ENCODE measurements at places on chromosomes 12 and 14.

GRCh38 chr14:100677554-100678468 lies 48.9 kb upstream of the DLK1 start:
- DNase-seq, result peak; percentile 80

DNA sequence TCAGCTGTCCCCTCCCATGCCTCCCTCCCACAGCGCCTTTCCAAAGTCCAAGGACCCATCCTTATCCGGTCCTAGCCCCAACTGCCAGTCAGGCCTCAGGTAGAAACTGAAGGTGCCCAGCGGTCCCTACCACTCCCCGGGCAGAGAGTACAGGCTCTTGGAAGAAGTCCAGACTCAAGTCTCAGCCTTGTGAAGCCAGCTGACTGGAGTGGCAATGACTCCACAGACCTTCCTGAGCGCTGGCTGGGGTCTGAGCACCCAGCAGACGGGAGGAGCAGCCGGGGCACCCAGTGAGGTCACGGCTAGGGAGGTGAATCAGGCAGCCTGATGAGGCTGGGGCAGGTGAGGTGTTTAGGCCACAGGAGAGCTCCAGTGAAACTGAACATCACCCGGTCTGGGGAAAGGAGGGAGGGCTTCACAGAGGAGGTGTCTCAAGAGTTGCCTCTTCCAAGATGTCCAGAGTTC lies 60.0 kb downstream of the ITPK1 start:
- DNase-seq, result no peak

DNA sequence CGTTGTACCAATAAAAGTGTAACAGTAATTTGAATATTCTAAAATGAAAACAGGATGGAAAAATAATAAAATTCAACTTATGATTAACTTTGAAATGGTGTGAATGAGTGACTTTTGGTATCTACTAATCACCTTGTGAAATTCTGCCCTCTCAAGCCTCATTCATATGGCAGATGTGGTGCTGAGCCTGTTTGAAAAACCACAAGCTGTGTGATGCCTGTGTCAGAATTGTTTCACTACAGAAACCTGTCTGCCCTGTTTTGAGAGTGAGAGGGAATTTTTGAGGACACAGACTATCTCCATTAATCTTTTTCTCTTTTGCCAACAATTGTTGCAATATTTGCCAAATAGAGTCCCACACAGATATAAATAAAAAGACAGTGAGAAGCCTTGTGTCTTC lies 3.9 kb upstream of the RNU6-7 start:
- no peak for DNase-seq

DNA sequence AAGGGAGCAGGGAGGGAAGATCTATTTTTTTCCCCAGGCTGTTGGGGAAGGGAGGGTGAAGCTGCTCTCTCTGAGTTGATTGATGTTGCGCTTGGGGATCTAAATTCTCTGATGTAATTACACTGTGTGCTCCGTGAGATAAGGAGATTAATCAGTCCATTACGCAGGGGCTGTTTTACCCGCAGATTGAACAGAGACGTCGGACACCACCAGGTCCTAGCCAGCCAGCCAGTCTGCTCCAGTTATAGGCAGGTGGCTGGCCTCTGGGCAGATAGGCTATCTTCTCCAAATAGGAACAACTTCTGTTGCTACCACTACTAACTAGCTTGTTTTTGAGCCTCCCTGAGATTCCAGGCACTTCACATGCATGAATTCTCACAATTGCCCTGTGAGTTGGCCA lies 91.1 kb downstream of the SRRM4 start:
- DNase-seq, result no peak

DNA sequence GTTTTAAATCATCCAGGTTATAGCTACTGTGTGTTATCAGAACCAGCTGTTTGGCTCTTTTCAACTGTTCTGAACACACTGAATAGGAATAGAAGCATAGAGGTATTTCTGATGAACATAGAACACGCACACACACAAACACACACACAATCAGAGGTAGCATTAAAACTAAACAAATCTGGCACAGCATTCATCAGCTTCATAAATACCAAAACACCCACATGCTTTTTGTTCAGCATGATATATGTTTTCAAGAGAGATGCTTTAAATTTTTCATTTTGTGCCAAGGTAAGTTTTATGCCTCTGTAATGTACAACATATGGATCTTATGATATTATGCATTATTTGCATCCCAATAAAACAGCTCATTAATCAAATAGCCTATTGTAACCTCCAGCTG lies 208.6 kb downstream of the GALC start:
- DNase-seq, result no peak

GRCh38 chr12:2633176-2633824 lies 161.5 kb upstream of the FKBP4 start:
- DNase-seq, result no peak

- DNase-seq, result peak; percentile 83
Observed at GRCh38 chr14:44778604-44779003, 183.1 kb downstream of the KLHL28 start.

GRCh38 chr14:85359505-85359904 lies 170.4 kb upstream of the FLRT2 start:
- no peak for DNase-seq

DNA sequence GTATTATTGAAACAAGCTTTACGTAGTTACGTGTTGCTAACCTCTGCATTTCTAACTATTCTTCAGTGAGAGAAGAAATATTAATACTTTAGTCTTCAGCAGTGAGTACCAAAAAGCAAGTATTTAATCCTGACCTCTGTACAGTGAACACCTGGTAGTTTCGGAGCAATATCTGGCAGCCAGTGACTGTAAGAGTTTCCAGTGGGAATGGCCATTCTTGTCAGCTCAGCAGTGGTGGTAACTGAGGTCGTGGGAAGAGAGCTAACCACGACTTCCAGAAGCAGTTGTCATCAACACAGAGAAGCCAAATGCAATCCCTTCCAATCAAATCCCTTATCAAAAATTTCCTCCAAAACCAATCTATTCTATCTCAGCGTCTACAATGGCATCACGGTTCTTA lies 1500.2 kb upstream of the FLRT2 start:
- DNase-seq, result no peak

GRCh38 chr12:67651132-67651695 lies 2.7 kb downstream of the DYRK2 start:
- peak; percentile 71 for DNase-seq

- DNase-seq, result no peak
Observed at GRCh38 chr12:57161491-57161890, 14.1 kb upstream of the LRP1-AS start.

DNA sequence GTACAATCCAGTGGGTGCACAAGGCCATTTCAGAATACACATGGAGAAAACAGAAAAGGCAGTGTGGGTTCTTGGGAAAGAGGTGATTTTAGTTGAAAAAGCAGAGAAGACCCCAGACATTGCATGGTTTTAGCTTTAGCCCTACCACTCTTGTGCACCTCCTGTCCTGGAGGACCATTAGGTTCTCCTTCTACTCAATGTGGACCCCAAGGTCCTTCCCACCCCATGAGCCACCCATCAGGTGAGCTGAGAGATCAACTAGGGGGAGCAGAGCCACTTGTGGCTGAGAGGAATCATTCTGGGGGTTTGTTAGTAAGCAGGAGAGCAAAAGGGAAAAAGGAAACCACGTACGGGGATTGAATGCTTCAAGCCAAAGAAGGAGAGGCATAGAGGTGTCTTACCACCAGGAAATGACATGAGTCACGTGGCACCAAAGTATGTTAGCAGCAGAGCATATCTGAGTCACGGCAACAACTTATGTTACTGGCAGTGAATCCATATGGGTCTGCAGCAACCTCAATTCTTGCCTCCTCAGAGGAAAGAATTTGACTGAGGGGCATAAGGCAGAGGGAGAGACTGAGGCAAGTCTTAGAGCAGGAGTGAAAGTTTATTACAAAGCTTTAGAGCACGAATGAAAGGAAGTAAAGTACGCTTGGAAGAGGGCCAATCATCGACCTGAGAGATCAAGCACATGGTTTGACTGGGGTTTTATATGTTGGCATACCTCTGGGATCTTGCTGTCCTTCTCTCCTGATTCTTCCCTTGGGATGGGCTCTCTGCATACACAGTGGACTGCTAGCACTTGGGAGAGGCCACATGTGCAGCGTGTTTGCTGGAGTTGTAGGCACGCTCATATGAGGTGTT lies 73.9 kb downstream of the HSD17B6 start:
- DNase-seq, result peak; percentile 27

GRCh38 chr12:47065546-47065945 lies 13.9 kb upstream of the PCED1B start:
- peak; percentile 37 for DNase-seq

- DNase-seq, result peak; percentile 76
Observed at GRCh38 chr12:132189378-132190011, 45.2 kb downstream of the NOC4L start.

GRCh38 chr12:104130760-104131159 lies 7.2 kb downstream of the NFYB start:
- no peak for DNase-seq

DNA sequence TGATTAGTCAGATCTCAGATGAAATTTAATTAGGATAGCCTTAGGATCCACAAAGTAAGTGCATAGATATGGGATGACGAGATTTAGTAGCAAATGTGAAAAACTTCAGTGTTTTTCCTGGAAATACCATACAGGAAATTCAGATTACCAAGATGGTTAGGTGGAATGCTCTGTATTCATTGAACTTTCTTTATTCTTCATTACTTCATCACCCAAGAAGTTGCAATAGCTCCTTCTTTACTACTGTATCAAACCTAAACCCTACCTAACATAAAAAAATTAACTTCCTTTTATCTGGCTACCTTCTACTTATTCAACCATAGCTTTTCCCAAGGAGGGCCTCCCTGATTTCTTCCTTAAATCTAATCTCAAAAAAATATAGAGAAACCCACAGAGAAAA lies 100.4 kb downstream of the TTC6 start:
- DNase-seq, result no peak

DNA sequence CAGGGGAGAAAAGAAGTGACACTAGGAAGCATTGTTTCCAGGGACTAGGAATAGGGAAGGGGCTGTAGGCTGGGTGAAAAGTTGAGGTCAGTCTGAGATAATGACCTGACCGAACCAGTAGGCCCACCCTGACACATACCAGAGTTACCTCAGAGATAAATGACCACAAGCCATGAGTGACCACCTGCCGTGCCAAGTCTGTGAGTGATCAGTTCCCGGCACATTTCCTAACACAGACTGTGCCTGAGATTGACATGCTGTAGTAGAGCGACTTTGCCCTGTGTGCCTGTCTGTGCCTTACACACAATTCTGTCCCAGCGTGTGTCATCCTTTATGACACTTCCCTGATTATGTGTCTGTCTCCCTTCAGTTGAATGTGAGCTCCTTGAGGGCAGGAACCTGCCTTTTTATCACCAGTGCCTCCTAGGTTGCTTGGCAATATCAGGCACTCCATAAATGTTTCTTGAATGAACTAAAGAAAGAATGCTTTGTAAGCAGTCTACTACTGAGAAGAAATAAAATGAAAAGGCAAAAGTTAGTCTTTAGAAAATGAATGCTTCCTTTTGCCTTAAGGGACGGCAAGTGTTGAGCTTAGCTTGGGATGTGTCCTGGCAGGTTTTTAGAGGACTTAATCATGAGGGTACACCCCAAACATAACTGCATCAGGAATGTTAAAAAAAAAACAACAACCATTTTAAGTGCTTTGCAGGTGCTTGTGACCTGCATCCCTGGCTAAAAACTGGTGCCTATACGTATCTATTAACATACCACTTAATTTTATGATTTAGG lies 9.6 kb upstream of the SSPN start:
- no peak for DNase-seq

GRCh38 chr12:106585521-106586277 lies 2.9 kb downstream of the RFX4 start:
- no peak for DNase-seq

DNA sequence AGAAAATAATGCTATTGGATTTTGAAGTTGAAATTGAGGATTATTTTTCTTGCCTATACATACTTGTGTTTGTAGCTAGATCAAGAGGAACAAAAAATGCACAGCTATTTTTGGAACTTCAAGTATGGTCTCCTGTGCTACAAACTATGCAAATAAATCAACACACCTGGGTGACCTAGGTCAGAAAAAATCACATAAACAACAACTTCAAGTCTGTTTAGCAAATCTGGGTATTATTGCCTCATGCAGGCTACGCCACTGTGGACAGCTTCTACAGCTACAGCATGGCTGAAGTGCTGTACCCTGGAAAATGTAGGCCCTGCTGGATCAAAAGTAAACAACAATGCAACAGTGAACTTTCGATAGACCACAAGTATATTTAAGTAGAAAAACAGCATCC lies 87.5 kb downstream of the SLC6A15 start:
- no peak for DNase-seq

DNA sequence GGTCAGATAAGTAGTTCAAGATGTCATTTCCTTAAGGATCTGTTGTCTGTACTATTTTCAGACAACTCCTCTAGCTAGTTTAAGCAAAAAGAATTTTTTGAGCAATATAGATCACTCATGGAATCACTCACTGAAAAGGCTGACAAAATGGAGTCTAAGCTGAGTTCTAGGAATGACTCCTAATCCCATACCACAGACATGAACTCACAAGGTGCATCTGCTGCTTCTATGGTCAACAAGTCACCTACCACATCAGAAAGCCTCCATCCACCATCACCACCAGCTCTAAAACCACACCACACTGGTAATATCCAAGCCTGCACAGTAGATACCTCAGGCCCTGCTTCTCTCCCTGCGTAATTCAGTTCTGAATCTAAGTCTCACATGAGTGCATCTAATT lies 33.0 kb downstream of the PWP1 start:
- DNase-seq, result no peak

DNA sequence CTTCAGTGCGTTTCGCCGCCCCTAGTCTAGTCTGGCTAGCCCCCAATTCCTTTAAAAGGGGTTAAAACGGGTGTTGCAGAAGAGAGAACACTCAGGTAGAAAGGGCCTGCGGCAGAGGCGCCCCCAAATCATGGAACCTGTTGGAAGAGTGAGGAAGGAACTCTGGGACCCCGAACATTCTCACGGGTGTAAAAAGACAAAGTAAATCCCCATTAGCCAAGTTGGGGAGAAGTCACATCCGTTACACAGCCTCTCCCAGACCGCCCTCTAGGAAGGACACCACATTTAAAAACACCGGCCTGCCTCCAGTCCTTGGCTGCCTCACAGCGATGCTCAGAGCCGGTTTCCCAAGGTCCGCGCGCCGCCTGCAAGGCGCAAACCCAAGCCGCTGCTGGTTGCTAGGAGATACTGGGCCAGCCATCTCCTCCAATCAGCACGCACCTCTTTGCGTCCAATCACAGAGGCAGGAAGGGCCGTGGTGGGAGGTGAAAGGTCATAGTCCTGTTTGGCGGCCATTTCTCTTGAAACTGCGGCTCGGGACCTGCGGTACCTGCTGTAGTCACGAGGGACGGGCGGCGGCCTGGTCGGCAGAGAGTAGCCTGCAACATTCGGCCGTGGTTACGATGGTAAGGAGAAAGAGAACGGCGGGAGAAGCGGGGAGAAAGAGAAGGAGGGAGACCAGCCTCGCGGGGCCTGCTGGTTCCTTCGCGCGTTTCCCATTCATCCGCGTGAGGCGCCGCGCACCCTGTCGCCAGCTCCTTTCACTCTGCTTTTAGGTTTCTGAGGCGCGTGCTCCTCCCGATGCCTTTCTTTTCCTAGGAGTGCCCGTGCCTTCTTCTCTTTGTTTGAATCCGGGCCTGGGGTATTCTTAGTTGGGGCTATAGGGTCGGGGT lies at the start of gene SNRPF:
Gene SNRPF (plus strand): TSS at position 502 of the 893 bp plus-strand sequence. CDS start 122 bp downstream, at position 624.
- peak; percentile 97 for DNase-seq

GRCh38 chr14:88129306-88130056 lies 124.5 kb downstream of the GPR65 start:
- peak; percentile 91 for DNase-seq

All from fibroblast of the aortic adventitia (primary cell).